ENCODE measurements at places on chromosomes 7 and 10. TPM values are rescaled to one million over a fixed set of nuclear protein-coding genes. Genes with fewer than 3 reads are reported as not detected.

- no peak for DNase-seq
These were observed 66.9 kb upstream of the STRIP2 start for GRCh38 chr7:129367349-129367699.

LRRC61 gene
- 27.1 TPM for polyA plus RNA-seq

VIM gene
- 136 TPM for polyA plus RNA-seq

FAM221A gene
- 4.3 TPM for polyA plus RNA-seq
